Stimulated activated CD4-positive, alpha-beta T cell treated with anti-CD3 and anti-CD28 coated beads, Interleukin-4, amount 100 ng/mL, for 48 hours (primary cell): ENCODE measurements at places on chromosomes 5 and 9.

DNA sequence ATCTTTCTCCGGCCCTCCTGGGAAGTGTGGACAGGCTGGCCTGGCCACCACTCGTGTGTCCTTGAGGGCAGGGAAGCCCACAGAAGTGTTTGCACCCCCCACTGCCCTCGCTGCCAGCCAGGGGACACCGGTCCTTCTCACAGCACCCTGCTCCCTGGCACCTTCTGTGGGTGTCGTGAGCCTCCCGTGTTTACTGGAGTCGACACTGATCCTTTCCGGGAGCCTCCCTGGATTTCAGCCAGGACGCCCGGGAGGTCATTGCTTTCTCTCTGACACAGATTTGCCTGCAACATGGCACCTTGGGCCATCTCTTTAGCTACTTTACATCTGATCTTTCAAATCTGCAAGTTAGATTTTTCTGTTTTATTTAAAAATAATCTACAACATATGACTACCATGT, 120.4 kb upstream of the CACNA1B start:
- DNase-seq, result no peak

DNA sequence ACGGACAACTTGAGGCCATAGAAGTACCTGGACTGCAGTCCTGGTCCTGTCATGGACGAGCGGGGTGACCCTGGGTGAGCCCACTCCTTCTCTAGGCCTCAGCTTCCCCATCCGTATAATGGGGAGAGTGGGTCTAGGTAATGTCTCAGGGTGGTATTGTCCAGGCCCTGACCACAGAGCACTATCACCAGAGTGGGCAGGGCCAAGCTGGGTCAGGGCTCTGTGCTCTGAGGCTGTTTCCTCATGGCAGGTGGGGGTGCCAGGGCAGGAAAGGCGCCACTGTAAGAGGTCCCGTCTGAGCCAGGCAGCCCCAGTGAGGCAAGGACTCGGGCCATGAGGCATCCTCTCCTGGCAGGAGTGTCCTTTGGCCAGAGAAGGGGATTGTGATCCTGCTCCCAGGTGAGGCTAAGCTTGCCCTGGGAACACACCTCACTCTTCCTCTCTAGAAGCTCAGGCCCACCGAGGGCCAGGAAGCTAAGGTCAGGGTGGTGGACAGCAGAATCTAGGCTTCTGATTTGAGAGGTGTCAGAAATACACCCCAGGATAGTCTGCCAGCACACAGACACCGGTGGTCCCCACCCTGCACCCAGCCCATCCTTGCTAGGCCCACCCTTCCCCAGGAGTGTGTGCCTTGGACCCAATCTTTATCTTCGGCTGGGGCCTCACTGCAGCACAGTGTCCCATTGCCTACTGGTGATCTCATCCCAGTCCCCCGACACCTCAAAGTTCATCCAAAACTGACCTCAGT, 1.5 kb upstream of the MYOZ3 start:
- DNase-seq, result no peak

DNA sequence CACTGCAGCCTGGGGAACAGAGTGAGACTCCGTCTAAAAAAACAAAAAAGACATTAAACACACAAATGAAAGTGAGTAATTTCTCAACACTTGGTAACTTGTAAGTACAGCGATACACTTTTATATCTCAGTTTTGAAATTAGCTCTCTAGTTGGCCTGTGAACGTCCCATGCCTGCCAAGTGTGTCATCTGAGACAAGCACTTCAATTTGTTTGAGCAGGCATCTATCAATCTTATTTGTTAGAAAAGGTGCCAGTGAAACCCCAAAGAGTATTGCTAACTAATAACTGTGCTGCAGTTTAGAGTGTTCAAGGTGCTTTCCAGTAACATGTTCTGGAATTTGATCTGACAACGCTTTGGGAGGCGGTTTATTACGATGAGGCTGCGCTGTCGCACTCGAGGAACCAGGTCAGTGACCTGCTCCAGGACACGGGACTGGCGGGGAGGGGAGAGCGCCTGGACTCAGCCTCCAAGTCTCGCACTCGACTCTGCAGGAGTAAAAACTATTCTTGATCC, 1.1 kb upstream of the SPIN1 start:
- peak; percentile 6 for DNase-seq

GRCh38 chr9:4812858-4813257, 20.1 kb downstream of the RCL1 start:
- no peak for DNase-seq

DNA sequence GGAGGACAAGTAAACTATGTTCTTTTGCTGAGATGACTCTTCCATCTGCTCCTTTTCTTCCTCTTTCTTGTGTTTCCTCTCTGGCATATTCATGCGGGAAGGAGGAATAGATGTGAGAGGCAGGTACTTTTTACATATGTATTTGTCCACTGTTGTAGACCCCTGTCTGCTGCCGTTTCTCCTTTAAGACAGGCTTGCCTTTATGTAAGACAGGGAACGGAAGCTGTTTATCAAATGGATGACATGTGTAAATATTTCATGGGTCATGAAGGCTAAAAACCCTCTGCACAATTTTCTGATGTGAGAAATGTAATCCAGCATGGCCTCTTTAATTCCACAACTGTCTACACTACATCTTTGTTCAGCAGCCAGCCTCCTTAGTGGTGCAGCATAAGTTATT, 1525.5 kb upstream of the NUDT12 start:
- no peak for DNase-seq

- no peak for DNase-seq
These were observed 41.1 kb upstream of the ALDOB start for GRCh38 chr9:101476576-101477208.

DNA sequence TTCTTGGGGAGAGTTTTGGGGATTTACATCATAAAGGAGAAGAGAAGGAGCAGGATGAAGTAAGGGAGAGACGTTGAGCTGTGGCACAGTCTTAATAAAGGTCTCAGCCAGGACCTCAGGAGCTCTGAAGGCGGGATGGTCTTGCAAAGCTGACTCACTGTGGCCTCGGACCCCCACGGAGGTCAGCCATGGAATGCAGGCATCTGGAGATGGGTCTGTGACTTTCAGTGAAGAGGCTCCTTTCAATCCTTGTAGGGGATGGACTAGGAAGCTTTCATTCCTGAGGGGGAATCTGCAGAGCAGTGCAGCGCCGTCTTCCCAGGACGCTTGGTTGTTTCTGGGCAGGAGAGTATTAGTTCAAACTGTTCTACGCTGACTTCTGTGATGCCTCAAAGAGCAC, 65.7 kb upstream of the BASP1 start:
- no peak for DNase-seq

- DNase-seq, result no peak
These were observed 36.2 kb downstream of the INSYN2B start for GRCh38 chr5:169944115-169944514.

GRCh38 chr5:12292610-12293204, 388.5 kb upstream of the CTNND2 start:
- no peak for DNase-seq

DNA sequence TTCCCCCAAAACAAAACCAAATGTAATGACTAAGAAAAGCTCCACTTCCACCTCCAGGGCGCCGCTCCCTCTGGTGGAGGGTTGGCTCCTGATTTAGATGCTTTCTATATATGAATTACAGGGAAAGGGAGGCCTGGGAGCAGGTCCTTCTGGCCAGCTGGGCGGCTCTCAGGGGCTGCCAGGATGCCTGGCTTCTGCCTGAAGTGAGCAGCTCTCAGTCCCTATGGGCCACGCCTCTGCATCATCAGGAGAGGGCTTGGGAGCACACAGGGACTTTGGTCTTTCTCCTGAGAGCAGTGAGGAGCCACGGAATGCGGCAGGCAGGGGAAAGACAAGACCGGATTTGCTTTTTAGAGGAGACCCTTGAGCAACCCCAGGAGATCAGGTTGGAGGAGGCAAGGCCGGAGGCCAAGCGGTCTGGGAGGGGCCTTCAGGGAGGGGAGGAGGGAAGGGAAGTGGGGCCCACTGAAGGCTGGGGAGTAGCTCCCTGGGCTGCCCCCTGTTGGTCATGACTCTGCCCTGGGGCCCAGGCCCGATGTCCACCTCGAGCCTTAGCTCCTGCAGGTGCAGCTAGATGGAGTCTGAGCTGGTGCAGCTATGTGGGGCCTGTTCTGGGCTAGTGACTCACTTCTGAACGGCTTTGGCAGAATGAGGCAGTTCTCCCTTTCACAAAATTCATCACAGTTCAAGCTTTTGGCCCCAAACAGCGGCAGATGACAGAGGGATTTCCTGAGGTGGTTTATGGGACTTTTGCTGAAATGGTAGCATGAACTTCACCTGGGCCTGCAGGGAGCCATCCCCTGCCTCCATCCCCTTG, 11.3 kb upstream of the GRHPR start:
- peak; percentile 32 for DNase-seq

GRCh38 chr9:109815366-109815947, 35.5 kb downstream of the PALM2AKAP2 start:
- DNase-seq, result no peak

DNA sequence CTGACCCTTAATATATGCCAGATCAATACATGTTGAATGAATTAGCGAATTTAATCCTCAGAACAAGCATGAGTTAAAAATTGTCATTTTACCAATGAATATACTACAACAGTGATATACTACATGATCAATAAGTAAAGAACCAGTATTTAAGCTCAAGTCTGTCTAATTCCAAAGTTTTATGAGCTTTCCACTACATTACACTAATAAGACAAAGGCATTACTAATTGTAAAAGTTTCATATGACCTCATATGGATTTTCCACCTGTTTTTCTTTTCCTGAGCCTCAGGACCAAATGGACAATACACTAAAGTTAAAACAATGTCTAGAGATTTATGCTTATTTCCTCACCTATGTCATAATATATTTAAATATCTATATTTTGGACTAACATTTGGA, 80.8 kb downstream of the OXCT1 start:
- DNase-seq, result no peak

GRCh38 chr5:31124651-31125305, 68.7 kb upstream of the CDH6 start:
- DNase-seq, result no peak

DNA sequence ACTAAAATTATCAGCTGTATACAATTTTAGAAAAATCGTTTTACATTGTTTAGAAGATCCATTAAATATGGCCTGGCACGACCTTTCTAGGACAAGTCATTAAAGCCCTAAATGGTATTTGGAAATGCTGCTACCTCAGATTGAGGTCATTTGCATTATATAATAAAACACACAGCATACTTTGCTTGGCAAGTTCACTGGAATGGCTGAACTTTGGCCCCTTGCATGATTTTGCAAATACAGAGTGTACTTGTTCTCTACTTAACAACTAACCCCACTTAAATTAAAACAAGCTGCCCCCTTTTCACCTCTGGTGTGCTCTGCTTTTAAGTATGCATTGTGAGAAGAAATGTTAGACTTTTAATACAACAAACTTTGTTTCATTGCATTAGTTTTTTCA, 860.1 kb downstream of the PTPRD start:
- no peak for DNase-seq

DNA sequence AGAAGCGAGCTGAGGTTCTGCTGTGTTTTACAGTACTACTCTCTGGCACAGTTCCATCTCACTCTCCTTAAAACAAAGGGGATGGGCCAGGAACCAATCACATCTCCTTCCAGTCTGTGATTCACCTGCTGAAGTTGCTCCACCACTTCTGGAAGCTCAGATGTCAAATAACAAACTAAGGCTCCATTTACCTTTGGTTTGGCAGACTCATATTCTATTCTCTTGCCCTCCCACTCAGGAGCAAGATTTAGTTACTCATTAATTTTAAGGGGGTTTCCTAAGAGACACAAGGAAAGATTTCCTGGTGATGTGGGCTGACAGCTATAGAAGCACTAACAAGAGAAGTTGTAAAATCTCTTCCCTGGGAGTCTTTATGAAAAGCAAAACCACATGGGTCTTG, 37.8 kb upstream of the KIF2A start:
- no peak for DNase-seq

DNA sequence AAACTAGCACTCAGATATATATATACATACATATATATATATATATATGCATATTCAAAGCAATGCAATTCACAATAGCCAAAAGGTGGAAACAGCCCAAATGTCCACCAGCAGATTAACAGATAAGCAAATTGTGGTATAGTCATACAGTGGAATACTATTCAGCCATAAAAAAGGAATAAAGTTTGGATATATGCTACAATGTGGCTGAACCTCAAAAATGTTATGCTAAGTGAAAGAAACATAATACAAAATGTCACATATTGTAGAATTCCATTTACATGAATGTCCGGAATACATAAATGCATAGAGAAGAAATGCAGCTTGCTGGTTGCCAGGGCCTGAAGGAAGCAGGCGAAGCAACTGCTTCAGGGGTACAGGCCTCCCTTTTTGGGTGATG, 143.4 kb downstream of the ATPSCKMT start:
- no peak for DNase-seq

DNA sequence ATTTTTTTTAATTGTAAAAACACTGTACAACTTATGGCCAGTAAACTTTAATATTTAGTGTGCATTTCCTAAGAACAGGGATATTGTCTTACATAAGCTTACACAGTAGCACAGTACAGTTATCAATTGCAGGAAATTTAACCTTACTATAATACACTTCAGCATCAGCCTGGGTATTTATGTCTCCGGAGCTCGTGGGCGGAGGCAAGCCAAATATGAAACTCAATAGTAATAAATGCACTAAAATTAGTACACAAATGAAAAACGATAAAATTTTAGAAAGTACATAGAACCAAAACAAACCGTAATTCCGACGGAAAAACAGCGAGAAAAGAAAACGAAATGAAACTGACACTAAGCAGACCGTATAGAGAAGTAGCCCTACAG, 91.2 kb downstream of the ANXA2R start:
- DNase-seq, result no peak

DNA sequence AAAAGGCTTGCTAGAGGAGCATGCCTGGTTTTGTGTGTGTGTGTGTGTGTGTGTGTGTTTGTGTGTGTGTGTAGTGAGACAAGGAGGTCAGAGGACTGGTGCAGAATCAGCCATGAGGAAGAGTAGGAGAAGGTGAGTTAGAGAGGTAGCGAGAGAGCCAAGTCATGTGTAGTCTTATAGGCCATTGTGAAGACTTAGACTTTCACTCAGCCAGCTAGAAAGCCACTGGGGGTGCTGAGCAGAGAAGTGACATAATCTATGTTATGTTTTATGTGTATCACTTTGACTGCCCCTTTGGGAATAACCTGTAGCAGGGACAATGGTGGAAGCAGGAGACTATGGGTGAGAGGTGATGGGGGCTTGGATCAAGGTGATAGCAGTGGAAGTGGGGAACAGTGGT, 180.5 kb upstream of the CLINT1 start:
- no peak for DNase-seq

DNA sequence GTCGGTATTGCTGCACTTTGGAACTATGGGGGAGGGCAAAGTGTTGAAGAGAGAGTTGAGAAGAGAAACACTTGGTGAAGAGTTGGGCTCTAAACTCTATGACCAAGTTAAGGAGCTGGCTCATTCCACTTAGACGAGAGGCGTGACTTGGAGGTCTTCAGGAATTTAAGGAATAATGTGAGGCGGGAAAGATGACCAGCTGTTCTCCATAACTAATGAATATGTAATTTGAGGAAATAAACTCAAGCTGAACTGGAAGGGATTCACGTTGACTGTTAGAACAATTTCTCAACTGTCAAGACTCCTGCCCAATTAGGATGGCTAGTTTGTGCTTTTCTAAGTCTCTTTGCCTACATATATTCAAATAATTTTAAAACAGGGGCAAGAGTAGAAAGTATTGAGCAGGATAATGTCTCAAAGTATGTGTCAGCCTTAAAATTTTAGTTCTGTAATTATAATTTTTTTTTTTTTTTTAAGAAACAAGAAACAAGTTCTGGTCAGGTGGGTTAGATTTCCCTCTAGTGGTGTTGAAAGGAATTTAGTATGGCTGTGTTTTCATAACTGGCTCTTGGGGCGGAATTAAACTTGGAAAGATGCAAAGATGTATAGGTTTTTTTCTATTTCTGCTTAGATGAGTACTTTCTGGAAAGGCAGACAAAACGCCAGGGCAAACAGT, 33.4 kb downstream of the TMEM252 start:
- no peak for DNase-seq

GRCh38 chr5:61307611-61308010, 24.4 kb upstream of the ZSWIM6 start:
- DNase-seq, result no peak
